Right atrium auricular region (tissue), 2 donors: ENCODE measurements at places on chromosomes 4 and X.

DNA sequence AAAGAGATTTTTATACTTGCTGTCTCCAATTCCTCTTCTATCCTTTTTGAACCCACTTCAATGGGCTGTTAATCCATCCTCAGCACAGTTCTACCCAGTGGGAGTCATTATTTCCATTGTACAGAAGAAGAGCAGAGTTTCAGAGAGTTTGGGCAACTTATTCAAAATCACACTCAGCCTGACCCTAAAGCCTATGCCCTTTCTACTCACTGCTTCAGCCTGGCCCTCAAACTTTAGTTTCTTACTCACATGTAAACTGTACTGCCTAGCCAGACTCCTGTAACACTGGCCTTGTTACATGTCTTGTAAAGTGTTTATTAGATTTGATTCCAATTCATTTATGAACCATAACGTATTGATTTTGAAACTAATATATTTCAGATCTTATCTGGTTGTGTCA lies 25.1 kb upstream of the USO1 start:
- no peak for DNase-seq

GRCh38 chr4:36414248-36414647 lies 132.8 kb downstream of the DTHD1 start:
- DNase-seq, result no peak

- no peak for DNase-seq
These were observed 559 bp downstream of the TRPC5 start for GRCh38 chrX:112081781-112082652.

GRCh38 chr4:113053883-113054282 lies 4.4 kb downstream of the ANK2 start:
- no peak for DNase-seq

DNA sequence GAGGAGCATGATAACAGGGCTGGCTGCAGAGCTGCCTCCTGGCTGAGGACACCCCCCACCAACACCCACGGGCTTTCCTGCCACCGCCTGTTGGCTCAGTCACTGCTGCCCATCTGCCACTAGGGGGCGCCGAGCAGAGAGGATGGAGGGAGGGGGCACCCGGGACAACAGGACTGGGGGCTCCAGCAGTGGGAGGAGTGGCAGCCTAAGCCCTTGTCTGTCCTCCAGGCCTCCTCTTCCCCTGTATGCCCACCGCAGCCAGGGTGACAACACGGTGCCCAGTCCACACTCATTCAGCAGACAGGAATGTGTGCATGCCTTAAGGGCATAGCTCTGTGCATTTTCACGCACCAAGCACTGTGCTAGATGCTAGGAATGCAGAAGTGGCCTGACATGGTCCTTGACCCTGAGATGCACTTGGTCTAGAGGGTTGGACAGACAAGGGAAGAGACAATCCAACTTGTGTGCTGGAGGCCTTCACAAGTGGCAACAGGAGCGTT lies 149.9 kb downstream of the AMMECR1 start:
- DNase-seq, result no peak

- no peak for DNase-seq
These were observed 7.5 kb downstream of the KLHL15 start for GRCh38 chrX:24019448-24019847.

DNA sequence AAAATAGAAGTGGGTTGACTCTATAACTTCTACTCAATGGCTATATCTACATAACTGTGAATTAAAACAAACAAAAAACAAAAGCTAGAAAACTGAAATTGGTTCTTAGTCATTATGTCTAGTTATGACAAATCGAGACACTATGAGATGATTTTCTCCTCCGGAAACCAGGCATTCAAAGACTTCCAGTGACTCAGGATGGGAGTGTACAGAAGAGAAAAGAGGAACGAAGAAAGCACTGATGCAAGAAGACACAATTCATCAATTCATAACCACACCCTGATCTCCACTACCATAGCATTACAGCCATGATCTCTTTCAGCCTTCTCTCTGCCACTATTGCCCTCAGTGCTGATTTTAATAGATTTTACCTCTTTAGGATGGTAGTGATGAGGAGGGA lies 253.6 kb downstream of the CBLL2 start:
- no peak for DNase-seq

- DNase-seq, result no peak
These were observed 446.9 kb downstream of the BCOR start for GRCh38 chrX:39650768-39651347.

DNA sequence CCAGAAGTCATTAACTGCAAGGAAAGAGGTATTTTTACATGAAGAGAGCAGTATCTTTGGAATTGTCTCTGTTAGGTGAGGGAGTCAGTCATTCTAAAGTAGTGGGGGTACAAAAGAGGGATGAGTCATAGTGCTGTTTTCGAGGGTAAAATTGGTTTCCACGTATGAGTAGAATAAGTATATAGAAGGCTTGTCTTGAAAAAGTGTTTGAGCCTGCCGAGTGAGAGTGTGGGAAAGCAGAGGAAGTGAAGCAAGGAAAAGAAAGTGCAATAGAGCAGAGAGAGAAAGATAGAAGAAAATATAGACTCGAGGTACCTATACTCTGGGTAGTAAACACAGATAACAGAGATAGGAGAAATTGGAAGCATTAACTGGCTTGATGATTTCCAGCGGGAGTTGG lies 696.4 kb downstream of the DMD start:
- no peak for DNase-seq

DNA sequence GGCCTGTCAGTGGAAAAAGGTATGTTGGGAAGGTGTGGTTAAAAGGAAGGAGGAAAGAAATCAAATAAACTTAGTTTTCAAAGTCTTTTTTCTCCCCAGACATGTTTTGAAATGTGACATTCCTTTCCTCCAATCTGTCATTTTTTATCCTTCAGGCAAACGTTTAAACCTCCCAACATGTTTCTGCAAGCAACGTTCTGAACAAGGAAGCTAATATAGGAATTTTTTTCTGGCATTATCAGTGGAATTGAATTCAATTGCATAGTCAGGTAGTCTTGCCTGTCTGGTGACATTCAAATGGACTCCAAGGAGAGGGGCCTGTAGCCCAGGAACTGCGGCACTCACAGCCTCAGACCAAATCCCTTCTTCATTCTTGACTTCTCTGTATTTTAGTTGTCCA lies 30.0 kb upstream of the RASSF6 start:
- no peak for DNase-seq

DNA sequence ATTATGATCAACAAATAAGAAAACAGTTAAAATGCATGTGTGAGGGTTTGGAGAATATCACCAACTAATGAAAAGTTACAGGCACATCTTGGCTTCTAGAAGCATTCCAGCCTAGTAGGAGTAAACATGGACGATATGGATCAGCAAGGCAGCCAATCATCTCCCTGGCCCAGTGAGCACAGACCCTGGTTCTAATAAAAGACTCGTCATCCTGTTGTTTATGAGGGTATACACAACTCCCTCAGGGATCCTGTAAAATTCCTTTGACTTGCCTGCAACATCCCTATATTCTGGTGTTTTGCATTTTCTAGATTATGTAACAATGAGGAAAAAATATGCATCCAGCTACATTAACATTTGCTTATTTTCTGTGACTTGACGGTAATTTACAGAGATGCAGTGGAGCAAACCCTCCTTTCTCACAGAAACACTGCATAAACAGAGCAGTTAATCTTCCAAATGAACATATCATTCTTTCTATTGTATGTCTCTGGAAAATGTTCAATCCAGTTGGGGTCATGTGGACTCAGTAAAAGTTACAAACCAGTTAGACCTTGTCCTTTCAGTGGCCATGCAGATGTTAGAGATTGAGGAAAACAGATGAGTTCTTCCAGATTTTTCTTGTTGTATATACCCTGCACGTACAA lies 88.9 kb upstream of the NDP start:
- DNase-seq, result no peak

DNA sequence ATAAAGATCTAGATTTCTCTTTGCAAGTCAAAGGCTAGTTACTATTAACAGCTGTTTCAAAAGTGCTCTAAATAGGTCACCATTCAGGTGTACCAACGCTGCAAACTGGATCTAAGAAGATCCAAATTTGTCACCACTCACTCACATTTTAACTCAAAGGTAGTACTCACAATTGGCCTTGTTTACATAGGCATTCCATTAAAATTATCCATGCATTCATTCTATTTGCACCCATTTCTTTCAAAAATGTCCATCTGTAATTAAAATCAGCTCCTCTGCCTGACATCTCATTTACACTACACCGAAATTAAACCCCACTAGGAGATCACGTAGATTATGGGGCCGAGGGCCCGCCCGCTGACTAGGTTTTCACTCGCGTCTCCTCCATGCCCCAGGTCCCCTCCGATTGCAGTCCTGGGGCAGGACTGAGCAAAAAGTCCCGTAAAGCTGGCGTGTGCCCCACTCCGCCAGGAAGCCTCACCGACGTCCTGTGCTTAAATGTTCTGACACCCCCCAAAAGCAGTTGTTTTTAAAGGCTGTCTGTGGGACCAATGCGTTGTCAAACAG lies 1.3 kb upstream of the ING2 start:
- DNase-seq, result no peak

DNA sequence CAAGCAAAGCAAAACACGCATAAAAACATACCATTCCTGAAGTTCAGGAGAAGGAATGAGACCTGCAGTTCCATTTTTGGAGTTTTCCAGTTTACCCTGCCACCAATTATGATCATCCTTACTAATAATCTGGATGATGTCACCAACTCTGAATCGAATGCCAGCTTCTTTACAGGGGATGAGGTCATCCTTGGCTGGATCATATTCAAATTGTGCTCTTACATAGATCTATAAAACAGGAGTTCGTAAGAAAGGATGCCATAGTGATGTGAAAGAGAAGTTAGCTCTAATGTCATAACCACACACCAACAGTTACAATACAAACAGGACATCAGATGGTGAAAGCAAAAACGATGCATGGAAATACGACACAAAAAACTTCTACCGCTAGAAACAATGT lies 106.5 kb downstream of the NYX start:
- no peak for DNase-seq

- no peak for DNase-seq
These were observed 158.5 kb downstream of the SH3KBP1 start for GRCh38 chrX:19728915-19729314.

GRCh38 chrX:110734894-110735541 lies 60.6 kb downstream of the CHRDL1 start:
- no peak for DNase-seq

GRCh38 chr4:13547485-13548041 lies 3.3 kb upstream of the NKX3-2 start:
- no peak for DNase-seq

GRCh38 chr4:98692411-98692810 lies 34.0 kb upstream of the TSPAN5 start:
- DNase-seq, result no peak

GRCh38 chr4:100811046-100811445 lies 293.2 kb upstream of the EMCN start:
- DNase-seq, result no peak

- DNase-seq, result no peak
These were observed 5.3 kb downstream of the CSF2RA start for GRCh38 chrX:1273896-1274295.
